ENCODE measurements at places on chromosomes 13 and 19. TPM values are rescaled to one million over a fixed set of nuclear protein-coding genes. Genes with fewer than 3 reads are reported as not detected.

DNA sequence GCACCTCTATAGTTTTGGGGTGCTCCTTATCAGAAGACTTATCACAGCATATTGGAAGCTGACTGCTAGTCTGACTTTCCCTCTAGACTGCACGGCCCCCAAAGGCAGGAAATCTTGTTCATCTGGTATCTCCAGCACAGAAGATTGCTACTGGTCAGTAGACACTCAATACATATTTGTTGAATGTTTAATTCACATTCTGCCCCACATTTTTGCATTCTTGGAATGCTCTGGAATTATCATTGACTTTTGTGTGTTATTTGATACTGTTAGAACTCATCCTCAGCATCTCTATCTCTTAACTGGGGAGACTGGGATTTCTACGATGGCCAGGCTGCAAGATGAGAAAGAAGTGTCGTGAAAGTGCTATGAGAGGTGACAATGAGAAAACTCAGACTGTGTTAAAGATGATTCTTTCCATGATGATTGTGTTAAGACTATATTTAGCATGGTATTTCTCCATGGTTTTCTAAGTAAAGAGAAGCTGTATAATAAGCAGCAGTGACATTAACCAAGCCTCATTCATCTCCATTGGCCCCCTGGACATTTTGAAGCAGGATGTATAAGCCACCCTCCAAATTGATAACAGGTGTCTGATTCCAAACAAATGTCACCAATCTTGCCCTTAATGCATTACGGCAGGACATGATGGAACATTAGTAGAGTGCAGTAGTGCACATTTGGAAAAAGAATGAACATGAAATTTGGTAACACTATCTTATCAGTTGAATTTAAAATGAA lies 440.9 kb downstream of the RFC3 start:
- DNase-seq: no peak

DNA sequence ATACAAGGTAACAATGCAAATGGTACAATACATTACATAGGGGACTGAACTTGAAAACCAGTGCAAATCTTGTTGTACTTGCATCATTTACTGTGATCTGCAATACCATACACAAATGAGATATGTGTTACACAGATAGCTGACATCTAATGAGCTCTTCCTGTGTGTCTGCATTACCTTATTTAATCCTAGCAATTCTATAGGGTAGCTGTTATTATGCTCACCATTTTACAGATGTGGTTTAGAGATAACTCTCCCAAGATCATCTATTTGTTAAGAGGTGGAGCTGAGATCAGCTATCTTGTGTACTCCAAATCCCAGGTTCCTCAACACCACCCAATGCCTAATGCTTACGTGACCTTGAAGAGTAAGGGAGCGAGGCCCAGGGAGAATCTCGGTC lies 21.4 kb upstream of the SERP2 start:
- DNase-seq: no peak

Gene ZNF223
- 2.3 TPM for total RNA-seq

DNA sequence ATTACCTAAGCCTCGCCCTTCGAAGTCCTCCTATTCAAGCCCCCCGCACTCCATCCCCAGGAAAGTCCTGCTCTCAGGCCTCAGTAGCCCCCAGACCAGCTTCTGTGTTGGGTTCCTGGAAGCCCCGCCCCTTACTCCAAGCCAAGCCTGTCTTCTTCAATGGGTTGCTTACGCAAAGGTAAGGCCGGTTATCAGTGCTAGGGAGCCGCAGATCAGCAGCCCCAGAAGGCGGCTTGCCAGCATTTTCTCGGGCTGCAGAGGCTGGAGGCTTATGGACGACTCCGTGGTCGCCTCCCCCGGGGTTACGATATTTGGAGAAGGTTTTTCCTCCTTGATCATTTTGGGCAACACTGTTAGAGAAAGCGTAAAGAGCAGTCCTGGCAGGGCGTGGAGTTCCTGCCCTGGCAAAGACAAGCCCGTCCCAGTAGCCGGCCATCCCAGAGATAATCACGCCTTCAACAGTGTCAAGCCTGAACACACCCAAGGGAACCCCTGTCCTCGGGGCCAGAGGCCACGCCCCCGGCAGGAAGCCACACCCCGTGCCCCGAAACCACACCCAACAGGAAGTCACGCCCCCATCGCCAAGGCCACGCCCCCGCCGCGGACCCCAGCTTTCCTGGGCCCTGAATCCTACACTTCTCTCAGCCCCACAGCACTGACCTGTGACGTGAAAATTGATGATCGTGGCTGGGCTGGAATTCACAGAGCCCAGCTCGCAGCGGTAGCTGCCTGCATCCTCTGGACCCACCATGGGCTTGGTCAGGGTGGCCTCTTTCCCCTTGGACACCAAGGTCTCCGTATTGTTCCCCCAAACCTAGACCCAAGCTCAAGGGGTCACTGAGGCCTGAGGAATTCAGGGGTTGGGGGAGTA lies 954 bp upstream of the RASIP1 start:
- DNase-seq: peak; percentile 71

GRCh38 chr13:27372896-27373295 lies 51.5 kb upstream of the GTF3A start:
- no peak for DNase-seq

DNA sequence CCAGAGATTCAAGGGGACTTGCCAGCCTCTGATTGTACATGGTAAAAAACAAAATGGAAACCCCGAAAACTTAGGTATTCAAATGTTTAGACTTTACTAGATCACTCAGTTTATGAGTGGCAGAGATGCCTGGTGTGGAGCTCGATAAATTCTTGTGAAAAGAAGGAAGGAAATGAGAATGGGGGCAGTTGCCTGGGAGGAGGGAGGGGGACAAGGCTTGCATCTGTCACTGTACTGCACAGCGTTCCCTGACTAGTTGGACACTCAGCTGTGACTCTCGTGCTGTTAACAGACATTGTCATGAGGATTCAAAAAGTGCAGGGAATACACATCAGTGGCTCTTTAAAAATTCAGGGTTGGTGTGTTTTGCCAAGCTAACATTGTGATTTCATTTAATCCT lies 232.9 kb downstream of the ZIC5 start:
- DNase-seq: no peak

- DNase-seq: no peak
Observed at GRCh38 chr13:68627379-68627778, 1397.2 kb upstream of the PCDH9 start.

DNA sequence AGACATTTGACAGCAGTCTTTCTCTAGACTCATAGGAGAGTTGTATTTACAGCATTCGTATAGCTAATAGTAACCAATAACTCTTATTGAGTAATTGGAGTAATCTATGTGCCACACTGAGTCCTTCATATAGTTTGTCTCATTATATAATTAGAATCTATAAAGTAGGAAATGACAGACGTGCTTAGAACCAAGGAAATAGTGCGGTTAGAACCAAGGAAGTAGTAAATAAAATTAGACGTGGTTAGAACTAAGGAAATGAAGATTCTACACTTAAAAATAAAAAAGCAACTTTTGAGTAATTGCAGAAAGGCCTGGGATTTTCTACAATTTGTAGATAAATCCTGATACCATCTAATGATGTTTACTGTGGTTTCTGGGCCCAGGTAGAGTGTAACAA lies 107.8 kb upstream of the TNFSF11 start:
- no peak for DNase-seq

DNA sequence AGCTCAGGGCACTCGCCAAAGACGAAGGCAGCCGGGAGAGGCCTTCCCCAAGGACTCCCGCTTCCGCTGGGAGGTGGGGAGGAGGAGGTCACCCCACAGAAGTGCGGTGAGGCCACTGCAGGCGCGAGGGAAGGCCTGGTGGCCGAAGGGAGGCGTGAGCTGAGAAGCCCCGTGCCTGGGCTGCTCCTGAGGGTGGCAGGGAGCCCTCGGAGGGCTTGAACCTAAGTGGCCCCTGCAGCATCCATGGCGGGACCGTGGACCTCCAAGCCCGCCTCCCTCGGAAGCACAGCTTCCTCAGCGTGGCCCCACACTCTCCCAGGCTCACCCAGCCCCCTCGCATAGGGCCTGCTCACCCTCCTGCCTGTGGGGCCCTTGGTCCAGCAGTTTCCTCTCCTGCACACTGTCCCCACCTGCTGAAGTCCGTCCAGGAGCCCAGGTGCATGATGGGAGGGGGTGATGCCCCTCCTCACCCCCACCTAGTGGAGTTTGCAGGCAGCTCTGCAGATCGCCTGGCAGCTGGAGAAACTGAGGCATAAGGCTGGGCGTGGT lies 25.9 kb downstream of the EFNA2 start:
- no peak for DNase-seq

DNA sequence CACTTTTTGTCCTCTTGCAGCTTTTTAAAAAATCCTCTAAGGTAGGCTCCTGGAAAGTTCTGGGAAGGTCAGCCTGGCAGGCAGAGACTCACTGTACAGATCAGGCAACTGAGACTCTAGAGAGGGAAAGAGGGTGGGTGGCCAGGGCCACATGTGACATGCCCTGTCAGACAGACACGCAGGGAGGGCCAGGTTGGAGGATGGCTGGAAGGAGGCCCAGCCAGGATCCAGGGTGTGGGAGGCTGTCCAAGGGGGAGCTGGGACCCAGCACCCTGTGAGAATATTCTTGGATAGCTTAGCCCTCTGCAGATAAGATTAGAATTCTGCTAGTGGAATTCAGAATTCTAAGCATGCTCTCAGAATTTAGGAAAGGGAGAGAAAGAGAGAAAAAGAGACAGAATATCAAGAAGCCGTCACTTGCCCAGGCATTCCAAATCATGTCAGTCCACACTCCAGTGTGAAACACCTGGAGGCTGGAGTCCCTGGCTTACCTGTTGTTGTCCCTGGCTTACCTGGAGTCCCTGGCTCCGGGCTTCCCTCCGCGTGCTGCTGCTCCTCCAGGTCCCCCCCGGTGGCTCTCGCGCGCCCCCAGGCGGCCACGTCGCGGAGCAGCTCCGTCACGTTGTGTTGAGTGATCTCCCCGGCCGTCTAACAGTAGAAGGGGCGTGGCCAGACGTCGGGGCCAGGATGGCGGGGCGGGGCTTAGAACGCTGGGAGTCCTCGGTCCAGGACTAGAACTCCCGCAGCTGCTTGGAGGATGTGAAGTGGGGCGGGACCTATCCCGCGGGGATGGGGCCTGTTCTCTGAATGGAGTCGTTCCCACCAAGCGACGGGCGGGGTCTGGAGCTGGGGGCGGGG lies 2.8 kb upstream of the TNNI3 start:
- DNase-seq: peak; percentile 86

Gene KIR2DL1
- total RNA-seq: not detected

Gene ADGRE2
- 1.00 TPM for total RNA-seq

- peak; percentile 81 for DNase-seq
Observed at GRCh38 chr19:1151917-1152587, 22.0 kb downstream of the SBNO2 start.

GRCh38 chr13:102571075-102571474 lies 25.7 kb upstream of the TPP2 start:
- DNase-seq: no peak

Gene RFXAP
- total RNA-seq: 1.0 TPM

- DNase-seq: peak; percentile 93
Observed at GRCh38 chr13:40666045-40666932, at the start of gene FOXO1. Gene FOXO1, minus strand, starts transcription at chr13:40666641. Its CDS starts 429 bp downstream, at chr13:40666212.

DNA sequence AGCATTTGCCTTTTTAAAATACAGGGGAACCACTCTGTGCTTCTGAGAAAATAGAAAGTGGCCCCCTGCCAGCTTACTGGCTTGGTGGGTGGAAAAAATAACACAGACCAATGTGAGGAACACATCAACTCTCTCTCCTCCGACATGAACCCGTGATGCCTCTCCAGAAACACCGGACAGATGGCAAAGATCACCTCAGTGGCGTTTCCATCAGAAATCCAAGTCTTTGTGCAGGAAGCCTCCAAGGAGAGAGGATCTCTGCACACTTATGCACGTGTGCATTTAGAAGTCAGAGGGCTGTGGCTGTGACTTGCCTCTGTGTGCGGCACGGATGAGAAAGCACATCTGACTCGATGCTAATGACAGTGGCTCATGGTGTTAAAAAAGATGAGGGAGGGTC lies 112.3 kb upstream of the KLF12 start:
- no peak for DNase-seq

Gene GNG8
- total RNA-seq: not detected

Gene INAFM1
- total RNA-seq: 9.5 TPM

GRCh38 chr19:3123088-3123721 lies 12.6 kb upstream of the GNA15 start:
- DNase-seq: peak; percentile 5

Data from heart left ventricle (tissue), 16 donors.